ENCODE measurements at places on chromosomes 13 and 19.
A peak's percentile ranks its signal among the peaks of the same experiment; 100 is the strongest.

GRCh38 chr13:32949820-32950219 lies 66.4 kb upstream of the KL start:
- no peak for DNase-seq

DNA sequence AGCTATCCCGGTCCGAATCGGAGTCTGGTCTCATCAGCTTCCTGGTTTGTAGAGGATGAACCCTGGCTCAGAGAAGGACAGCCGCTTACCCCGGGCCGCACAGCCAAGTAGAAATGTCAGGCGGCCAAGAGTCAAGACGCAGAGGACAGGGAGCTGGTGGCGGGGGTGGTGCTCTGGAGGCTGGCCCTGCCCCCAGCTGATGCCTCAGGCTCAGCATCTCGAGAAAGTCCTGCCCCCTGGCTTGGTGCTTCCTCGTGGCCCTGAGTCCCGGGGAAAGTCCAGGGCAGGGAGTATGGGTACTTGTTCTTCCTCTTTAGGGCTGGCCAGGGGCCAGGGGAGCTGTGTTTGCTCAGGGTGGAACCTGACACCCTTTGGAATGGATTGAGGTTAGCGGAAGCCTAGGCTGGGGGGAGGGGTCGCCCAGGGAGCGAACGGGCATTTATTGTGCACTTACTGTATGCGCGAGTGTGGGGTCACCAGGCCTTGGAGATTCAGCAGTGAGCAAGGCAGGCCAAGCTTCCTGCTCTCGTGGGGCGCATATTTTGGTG lies 2.2 kb downstream of the TJP3 start:
- peak; percentile 45 for DNase-seq

DNA sequence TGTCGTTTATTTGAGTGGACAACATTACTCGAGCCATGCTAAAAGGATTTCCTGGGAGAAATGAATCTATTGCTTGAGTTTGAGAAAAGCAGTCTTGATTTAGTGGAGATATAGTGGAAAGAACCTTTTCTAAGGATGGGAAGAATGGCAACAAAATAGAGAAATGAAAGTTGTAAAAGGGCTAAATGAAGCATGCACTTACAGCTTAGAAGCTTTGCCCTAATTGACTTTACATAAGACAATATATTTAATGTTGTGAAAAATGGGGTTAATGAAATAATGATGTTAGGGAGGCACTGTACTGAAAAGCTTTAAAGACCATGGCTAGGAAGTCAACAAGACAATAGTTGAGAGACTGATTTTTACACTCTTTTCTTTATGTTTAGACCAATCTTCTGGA lies 35.4 kb downstream of the SLC10A2 start:
- no peak for DNase-seq

DNA sequence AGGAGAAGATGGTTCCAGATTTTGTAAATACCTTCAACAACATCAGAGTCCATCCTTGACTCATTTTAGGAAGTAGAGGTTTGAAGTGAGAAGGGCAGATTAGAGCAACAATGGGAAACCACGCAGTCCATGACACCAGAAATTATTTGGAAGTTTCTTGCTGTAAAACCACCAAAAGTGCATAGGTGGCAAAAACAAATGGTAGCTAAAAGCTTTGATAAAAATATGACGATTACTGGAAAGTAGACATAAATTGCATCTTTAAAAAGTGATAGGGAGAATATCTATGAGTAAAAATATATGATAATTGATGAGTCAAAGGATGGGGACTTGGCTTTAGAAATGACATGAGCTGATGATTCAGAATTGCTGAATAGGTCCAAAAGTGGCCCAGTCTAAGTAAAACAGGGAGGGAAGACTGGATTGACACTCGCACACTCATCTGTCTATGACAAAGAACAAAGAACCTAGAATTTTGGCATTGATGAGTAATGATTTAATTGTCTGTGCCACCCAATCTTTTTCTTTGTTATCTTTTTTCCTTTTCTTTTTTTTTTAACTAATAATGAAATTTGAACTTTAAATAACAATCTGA lies 472.2 kb downstream of the MYO16 start:
- DNase-seq = no peak

GRCh38 chr13:73372666-73373627 lies 314.1 kb downstream of the KLF5 start:
- no peak for DNase-seq

GRCh38 chr19:46513461-46514236 lies 18.0 kb upstream of the PNMA8B start:
- peak; percentile 70 for DNase-seq

DNA sequence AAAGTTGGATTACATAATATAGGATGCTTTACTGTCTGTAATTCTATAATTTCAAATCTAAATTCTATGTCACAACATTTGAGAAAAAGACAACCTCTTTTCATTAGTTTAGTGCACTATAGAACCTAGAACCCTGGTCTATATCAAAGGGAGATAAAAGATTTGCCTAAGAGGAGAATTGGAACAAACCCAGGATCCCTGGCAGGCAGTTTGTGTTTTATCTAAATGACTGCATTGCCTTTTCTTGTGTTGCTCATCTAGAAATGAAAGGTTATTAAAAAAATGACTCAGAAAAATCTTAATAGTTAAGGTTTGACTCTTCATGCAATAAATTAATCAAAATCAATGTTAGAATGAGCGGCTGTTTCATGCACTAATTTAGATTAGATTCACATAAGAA lies 96.7 kb downstream of the PCDH9 start:
- no peak for DNase-seq

- DNase-seq = no peak
These were observed 5.2 kb upstream of the TM6SF2 start for GRCh38 chr19:19278315-19278714.

DNA sequence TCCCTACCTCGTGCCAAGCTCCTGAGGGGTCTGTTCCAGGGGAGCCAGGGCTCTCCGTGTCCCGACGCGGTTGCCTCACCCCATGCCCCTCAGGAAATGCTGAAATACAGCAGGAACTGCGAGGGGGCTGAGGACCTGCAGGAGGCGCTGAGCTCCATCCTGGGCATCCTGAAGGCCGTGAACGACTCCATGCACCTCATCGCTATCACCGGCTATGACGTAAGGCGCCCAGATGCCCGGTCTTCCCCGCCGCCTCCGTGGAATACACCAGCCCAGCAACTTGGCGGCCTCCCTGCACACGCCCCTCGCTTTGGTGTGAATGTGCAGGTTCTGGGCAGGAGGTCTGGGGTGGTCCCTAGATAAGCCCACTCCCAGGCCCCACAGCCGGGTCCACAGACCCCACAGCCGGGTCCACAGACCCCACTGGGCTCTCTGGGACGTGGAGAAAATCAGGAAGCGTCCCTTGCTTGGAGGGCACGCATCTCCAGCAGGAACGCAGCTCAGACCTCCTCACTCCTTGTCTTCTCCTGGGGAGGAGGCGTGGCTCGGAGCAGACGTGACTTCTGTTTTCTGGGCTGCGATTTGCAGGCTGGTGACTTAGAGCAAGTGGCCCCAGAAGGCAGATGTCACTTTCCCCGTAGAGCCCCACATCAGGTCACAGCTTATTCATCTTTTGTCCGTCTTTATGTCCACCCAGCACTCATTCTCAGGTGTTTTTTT lies 19.4 kb upstream of the F7 start:
- DNase-seq = no peak

GRCh38 chr13:36788276-36788675 lies 30.7 kb upstream of the RFXAP start:
- DNase-seq = peak; percentile 65

DNA sequence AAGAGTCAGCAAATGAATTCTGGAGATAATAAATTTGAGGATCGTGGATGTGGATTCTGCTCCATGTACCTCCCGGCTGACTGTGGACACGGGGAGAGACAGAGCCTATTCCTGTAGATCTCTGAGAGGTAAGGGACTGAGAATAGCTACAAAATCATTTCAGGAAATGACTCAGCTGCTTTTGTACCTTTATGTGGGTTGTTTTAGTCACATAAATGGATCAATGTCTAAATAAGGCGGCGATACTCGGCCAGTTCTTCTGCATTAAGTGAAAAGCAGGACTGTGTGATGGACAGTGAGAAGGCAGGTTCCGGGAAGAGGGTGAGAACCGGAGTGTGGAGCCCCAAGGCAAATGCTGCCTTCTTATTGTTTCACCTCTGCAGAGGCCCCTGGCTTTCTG lies 128.1 kb downstream of the EFNB2 start:
- no peak for DNase-seq

- no peak for DNase-seq
These were observed 29.5 kb downstream of the ENOX1 start for GRCh38 chr13:43757266-43757665.

DNA sequence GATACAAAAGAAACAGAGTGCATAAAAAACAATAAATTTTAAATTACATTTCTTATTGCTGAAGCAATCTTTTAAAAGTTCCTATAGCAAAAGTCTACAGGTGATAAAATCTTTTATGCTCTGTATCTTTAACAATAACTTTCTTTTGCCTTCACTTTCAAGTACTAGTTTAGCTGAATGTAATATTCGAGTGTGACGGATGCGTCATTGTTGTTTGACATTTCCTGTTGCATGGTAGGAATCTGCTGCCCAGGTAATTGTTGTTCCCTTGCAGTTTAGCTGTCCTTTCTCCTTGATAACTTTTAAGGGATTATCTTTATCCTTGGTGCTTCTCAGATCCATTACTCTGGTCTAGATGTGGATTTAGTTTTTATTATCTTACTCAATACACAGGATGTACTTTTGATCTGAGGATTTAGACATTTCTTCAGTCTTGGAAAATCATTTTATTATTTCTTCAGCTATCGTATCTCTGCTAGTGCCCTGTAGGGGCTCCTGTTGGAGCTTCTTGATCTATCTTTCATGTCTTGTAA lies 2.1 kb upstream of the CPB2 start:
- DNase-seq = no peak

GRCh38 chr13:44762911-44763310 lies 186.8 kb upstream of the TSC22D1 start:
- no peak for DNase-seq

DNA sequence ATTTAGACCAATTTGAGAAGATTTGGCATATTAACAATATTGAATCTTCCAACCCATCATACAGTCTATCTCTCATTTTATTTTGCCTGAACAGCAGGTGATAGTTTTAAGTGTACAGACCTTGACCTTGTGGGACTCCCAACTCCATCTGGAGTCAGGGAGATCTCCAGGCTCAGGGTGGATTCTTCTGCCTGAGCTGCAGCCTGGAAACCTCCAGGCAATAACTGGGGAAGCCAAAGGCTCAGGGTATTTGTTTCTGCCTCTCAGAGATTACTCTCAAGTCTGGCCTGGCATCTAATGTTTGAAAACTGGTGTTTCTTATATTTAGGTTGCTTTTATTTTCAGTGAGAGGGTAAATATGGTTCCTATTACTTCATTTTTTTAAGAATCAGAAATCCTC lies 102.1 kb upstream of the C1QTNF9B start:
- no peak for DNase-seq

- no peak for DNase-seq
These were observed 38.3 kb downstream of the ANKRD10 start for GRCh38 chr13:110876609-110877008.

DNA sequence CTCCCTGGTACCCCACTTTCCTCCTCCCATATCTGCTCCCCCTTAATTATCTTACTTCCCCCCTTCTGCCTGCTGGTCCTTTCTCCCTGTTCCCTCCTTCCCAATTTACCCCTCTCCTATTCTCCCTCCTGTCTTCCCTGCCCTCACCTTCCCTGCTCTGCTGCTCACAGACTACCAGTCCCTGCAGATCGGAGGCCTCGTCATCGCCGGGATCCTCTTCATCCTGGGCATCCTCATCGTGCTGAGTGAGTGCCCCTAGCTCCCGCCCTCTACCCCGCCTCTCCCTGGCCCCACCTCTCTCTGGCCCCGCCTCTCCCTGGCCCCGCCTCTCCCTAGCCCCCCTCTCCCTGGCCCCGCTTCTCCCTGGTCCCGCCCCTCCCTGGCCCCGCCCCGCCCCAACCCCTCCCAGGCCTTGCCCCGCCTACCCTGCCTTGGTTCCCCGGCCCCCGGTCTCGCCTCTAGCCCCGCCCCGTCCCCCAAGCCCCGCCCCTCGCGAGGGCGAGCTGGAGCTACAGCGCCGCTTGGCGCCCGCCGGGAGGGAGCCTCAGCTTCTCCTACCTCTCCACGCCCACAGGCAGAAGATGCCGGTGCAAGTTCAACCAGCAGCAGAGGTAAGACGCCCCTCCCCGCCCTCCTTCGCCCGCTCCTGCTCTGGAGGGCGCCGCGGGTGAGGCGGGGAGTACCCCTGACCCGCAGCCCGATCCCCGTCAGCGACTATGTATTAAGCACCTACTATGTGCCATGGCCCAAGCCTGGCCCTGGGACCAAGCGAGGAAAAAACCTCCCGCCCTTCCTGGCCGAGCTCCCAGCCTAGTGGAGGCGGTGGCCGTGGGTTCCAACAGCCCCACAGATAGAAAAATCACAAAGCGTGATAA lies 1.9 kb upstream of the FXYD7 start:
- DNase-seq = peak; percentile 87

DNA sequence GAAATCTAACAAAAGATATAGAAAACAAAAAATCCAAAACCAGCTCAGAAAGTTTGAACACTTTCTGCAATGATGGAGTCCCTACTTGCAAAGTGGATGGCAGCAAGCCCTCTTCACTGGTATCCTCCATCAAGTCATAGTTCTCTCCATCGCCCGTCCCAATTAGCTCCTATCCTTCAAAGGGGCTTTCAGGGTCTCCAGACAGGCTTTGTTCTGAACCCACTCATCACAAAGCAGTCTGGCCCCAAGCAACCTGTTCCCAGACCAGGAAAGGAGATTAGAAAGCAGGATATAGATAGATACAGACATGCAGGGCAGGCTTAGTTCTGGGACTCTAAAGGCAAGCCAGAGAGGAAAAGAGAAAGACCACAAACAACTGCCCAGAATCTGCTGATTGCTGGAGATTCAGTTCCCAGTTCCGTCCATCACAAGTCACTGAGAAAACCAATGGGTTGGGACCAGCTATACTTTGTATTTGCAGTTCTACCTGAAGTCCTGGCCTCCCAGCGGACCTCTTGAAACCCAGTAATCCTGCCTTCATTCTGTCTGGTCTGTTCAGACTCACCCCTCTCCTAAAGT lies 47.2 kb upstream of the EPHX3 start:
- no peak for DNase-seq

DNA sequence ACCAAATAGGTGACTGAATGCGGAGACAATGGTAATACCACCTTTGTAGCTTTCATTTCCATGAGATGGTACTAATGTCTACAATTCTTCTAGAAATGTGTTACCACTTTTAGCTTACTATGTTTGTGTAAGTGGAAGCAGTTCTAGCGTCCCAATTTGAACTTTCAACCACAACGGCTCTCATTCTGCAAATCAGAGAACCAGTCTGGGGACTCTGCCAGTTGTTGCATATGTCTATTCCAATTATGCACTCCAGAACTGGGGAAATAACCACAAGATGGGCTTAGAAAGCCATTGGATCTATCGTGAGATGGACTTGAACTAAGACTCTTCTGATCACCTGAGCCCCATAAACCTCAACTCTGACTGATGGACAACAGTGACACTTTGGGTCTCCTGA lies 862.3 kb downstream of the SLITRK1 start:
- no peak for DNase-seq

DNA sequence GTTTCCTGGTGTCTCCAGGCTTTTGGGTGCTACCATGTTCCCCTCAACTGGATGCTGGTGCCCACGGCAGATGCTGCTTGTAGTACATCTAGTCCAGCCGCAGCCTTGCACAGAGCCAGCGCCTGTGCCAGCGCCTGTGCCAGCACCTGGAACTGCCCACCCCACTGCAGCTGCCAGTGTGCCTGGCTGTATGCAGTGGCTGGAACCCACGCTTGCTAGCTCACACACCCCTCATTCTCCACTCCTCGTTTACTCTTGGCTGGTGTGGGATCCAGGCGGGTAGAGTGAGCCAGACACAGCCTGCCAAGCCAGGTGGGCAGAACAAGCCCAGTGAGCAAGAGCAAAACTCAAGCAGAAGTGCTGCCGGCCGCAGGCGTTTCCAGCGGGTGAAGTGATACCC lies 428.6 kb downstream of the SLITRK1 start:
- DNase-seq = no peak
